Activated T-helper 1 cell treated with anti-CD3 and anti-CD28 coated beads, Interleukin-12 subunit alpha, Interleukin-12 subunit beta, Interleukin-2, Interleukin-4 antibody, amounts not matched to agents 30 ng/mL and 10 ng/mL and 1 ng/mL, durations not matched to agents 14 hours and 24 hours and 36 hours (primary cell): ENCODE measurements at places on chromosomes 16 and 17.

GRCh38 chr16:14148016-14148415, 76.9 kb downstream of the MRTFB start:
- DNase-seq, result no peak

DNA sequence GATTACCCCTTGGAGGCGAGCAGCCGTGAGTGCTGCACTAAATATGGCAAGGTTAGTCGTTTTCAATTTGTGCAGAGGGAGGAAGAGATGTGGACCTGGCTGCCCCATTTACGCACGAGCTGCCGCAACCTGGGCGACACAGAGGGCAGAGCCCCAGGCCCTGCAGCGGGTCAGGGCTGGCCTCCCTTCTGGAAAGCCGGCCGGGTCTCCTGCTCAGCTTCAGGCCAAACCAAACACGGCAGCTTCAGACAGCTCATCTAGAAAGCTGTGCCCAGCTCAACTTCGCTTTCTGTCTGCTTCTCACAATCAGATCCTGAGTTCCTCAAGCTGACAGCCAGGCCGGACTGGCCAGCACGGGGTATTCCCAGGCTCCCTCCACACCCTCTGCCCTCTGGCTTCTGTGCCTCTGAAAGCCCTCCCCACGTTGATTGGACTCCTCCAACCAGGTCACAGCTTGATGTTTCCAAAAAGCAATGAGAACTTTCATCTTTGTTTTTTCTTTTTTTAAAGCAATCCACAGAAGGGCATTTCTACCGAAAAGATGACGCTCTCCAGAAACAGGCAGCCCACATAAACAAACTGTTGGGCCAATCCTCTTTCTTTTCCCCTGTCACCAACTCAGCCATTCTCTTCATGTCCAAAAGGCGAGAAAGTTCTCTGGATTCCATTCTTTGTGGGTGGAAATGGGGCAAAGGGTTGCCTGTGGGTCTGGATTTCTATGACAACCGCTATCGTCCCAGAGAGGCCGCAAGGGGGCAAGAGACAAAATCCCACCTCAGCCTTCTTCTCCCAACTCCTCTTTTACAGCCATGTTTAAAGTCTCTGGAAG, 189.0 kb downstream of the ZFHX3 start:
- no peak for DNase-seq

DNA sequence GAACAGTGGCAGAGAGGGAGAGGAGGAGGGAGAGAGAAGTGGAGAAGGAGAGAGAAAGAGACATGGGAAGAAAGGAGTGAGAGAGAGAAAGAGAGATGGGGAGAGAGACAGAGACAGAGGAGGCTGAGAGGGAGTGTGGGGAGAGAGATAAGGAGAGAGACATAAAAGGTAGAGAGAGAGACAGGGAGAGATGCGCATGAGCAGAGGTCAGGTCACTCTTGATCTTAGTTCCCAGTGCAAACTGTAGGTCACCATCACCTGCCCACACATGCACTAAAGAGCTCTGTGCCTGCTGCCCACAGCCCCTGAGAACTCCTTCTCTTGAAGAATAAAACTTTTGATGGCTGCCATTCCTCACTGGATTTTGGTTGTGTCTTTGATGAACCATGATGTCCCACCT, 14.9 kb downstream of the KRT33A start:
- DNase-seq, result no peak

GRCh38 chr17:43021741-43022512, at the start of gene VAT1:
VAT1 (minus strand) TSS chr17:43022385; CDS start chr17:43022322, 63 bp downstream.
- peak; percentile 52 for DNase-seq

DNA sequence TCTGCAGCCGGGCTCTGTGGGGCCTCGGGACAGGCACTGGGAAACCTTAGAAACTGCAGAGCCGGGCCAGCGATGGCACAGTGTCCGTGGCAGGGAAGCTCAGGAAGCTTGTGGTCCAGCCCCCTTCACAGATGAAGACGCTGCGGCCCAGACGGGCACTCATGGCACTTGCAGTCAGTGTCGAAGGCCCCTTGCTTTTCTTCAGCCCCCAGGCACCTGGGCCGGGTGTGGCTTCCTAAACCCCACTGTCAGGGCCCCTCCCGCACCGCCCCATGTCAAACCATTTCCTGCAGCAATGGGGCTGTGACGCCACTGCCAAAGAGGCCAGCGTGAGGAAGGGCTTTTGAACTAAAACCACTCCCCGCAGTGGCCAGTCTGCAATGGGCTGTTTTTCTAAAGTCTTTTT, 164.0 kb downstream of the LAT start:
- peak; percentile 69 for DNase-seq

DNA sequence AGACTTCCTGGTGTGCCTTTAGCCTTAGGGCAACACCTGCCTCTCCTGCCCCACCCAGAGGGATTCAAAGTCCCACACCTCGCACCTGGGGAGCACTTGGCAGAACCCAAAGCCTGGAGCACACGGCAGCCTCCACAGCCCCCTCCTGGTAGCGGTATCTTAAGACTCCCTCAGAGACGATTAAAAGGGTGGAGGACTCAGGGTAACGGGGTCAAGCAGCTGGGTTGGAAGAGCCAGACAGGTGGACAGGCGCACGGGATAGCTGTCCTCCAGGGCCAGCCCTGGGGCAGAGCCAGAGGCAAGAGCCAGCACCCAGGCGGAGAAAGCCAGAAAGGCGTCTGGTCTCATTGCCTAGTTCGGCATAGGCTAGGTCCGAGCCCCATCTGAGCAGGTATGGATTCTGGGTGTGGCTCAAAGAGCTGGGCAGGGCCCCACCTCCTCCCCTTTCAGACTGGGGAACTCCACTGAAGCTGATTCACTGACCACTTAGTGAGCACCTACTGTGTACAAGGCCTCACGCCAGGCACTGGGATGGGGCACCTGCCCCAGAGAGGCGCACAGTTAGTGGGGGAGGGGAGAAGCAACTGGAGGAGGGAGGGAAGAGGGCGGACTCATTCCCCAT, 55.0 kb upstream of the MEAK7 start:
- no peak for DNase-seq

DNA sequence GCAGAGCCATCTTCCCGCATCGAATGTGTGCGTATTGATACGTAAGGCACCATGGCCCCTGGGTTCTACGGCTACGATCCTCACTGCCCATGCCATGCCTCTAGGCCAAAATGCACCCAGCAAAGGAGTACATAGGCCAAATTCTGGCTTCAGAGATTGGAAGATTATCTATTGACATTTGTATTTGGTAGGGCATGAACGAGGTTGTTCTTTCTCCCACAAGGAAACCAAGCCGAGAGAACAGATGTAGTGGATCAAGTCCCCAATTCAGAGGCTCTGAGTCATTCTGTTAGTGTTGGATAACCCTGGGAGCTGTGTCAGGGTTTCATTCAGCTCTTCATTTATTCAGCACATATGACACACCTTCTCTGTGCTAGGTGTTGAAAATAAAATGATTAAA, 36.5 kb downstream of the HOXB1 start:
- DNase-seq, result no peak

DNA sequence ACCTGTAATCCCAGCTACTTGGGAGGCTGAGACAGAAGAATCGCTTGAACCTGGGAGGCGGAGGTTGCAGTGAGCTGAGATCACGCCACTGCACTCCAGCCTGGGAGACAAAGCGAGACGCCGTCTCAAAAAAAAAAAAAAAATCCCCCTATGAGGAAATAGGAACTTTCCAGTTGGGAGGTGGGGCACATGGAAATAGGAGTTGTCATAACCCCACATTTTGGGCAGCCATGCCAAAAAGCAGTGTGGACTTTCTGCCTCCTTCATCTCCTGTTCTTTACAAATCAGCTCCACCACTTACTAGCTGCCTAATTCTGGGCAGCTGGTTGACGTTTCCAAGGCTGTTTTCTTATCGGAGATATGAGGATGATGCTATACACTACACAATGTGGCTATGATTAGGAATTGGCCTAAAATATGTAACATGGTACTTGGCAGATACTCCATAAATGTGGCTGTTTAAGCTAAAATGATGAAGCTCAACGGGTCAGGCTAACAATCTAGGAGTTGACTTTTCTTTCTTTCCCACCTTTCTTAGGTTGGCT, 21.5 kb upstream of the CCL5 start:
- DNase-seq, result no peak
